Adipocyte (in vitro differentiated cells): ENCODE measurements at places on chromosomes 7 and 10.
A peak's percentile ranks its signal among the peaks of the same experiment; 100 is the strongest.

- DNase-seq: no peak
Measured at GRCh38 chr7:131252976-131253375, 74.7 kb upstream of the MKLN1 start.

GRCh38 chr10:123655751-123656150 lies 10.4 kb upstream of the GPR26 start:
- DNase-seq: no peak

DNA sequence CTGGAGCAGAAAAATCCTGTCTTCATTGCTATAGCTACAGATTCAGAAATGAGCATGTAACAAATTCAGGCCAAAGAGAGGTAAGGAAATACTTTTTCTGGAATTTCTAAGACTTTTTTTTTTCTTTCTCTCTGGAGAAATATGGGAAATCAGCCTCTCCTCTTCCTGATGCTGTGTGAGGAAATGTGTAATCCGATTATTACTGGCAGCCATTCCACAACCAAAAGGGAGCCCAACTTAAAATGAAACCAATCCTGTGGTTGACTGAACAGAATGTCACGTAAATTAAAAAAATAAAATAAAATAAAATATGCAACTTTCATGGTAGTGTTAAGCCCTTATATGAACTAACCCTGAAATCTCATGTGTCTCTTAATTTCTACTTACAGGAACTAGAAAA lies 10.7 kb upstream of the POT1 start:
- DNase-seq: no peak

DNA sequence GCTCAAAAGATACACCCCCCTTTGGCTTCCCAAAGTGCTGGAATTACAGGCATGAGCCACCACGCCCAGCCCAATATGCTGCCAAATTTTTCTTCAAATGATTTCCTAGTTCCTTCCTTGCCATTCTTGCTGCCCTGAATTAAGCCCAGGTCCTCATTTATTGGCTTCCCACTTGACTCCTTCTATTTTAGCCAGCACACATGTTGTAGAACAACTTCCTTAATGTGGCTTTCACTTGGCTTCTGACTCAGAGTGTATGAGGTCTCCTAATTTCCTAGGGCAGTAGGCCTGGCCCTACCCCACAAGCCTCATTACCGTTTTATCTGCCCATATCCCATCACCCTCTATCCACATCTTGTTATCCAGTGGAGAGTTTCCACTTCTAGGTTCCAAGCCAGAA lies 21.8 kb upstream of the HIPK2 start:
- peak; percentile 24 for DNase-seq

- peak; percentile 89 for DNase-seq
Measured at GRCh38 chr7:43694399-43694748, 34.9 kb downstream of the COA1 start.

DNA sequence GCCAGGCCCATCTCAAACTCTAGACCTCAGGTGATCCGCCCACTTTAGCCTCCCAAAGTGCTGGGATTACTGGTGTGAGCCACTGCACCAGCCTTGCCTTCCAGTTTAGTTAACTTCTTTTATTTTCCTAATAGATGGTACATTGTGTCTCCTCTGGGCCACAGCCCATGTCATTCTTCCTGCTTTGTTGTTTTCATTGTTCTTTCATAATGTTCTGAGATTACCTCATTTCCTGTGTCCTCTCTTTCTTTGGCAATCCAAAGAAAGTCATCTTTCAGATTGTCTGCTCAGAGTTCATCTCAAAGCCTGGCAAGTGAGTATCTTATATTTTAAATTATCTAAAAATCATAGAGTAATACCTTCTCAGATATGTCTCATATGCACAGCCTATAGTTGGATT lies at the start of gene OLAH:
TSS of gene OLAH (plus strand) at position 270 of the 400 bp plus-strand sequence. CDS start 3,346 bp downstream, outside the sequence.
- peak; percentile 31 for DNase-seq

DNA sequence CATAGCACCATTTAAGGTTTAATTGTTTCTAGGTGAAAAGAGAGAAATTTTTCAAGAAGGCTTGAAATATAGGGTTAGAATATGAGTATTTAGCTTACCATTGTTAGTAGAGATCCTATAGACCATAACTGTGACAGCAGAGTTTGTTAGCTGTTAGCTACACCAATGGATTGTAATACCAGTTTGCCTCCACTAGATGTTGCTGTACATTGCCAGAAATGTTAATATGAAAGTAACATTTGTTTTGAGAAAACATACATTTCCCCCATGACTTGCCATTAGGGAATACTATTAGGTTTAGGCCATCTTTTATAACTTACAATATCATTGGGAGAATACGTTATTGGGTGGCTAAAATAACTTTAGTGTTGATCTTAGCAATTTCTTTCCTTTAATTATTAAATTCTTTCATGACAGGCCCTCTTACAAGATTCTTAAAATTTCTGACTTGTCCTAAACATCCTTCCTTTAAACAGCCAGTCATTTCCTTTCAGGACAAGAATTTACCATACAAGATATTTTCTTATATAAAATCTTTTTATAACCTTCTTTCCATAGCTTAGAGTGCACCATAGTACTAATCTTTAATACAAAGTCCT lies 39.5 kb downstream of the ZNF117 start:
- DNase-seq: peak; percentile 82

DNA sequence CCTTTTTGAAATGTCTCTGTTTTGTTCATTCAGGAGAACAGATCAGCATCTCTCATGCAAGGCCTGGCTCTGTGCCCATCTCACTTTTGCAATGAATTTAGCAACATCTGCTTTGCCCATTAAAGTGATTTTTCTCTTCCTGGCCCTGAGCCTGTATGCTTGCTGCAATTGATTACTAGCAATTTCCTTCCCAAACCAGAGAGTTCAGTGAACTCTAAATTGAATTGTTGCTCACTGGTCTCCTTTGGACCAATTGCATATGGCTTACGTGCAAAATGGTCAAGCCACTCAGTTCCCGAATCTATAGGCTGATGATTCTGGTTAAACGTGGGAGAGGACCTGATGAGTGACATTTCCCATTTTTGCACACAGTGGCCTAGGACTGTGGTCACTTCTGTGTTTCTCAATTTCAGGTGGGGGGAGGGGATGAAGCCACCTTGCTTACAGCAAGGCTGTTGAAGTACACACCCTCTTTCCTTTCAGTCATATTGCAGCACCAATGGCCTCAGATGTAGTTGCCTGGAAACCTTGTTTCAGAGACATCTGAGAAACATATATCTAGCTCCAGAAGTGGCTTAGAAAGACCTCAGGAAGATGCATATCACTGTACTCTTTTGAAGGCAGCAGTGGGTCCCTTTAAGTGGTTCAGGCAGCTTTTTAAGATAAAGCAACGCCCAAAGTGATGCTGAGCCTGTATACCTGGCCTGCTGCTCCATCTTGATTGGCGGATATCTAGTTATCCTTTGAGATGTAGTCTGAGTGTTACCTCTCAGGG lies 201.4 kb downstream of the PTEN start:
- DNase-seq: peak; percentile 92

GRCh38 chr7:47577321-47577919 lies 4.5 kb downstream of the TNS3 start:
- DNase-seq: no peak

GRCh38 chr10:82394987-82395386 lies 520.0 kb downstream of the NRG3 start:
- DNase-seq: no peak

DNA sequence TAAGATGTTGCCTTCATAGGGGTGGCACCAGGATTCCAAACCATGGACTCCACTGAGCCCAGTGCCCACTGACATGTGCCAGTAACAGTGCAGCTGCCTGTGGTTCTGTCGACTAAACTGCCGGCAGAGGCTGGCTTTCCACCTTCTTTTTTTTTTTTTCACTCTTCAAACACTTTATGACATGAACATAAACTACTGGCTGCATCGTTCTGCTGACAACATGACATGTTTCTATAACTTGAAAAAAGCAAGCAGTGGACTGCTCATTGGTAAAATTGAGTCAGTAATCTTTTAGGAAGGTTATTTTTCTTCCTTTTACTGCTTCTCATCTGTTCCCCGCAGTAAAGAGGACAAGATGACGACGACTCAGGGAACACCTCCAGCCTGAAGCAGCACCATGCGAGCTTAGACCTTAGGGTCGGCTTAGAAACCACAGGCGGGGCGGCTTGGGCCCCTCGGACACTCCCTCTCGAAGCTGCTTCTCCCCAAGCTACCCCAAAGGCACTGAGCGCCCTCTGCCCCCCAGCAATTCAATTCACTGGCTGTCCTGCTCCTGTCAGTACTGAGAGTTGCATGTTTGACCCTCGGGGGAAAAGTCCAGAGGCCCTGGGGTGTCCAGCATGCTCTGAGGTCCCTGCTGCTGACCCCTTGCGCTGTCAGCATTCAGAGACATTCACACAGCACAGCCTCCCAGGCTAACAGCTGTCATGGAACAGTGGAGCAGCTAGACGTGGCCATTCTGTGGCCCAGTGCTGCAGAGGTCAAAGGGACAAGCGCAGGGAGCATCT lies 112.5 kb downstream of the EGFR start:
- no peak for DNase-seq

- DNase-seq: no peak
Measured at GRCh38 chr7:55109404-55110167, 90.8 kb downstream of the EGFR start.

GRCh38 chr7:27203365-27203953 lies 3.6 kb upstream of the HOXA13 start:
- no peak for DNase-seq

- DNase-seq: no peak
Measured at GRCh38 chr10:132588301-132589013, 50.9 kb downstream of the INPP5A start.

DNA sequence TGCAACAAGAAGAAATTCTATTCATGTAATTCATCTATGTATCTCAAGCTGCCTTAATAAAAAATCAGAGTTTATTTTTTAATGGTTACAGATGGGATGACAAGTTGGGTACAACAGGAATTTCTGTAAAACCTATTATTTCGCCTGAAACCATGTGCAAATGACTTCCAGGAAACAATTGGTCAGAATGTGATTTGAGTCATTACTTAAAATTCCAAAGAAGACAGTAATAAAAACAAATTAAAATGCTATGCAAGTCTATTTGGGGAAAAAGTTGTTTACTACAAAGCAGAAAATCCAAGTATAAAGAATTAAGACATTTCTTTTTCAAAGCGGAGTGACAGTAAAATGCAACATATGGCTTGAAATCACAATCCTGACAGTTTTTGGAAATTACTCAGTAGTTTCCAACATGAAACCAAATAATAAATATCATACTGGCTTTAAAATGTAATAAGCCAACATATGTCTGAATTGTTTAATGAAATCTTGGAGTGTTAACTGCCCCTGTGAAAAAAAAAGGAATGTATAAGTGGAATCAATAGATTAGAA lies 41.5 kb upstream of the SEMA3C start:
- DNase-seq: peak; percentile 17

DNA sequence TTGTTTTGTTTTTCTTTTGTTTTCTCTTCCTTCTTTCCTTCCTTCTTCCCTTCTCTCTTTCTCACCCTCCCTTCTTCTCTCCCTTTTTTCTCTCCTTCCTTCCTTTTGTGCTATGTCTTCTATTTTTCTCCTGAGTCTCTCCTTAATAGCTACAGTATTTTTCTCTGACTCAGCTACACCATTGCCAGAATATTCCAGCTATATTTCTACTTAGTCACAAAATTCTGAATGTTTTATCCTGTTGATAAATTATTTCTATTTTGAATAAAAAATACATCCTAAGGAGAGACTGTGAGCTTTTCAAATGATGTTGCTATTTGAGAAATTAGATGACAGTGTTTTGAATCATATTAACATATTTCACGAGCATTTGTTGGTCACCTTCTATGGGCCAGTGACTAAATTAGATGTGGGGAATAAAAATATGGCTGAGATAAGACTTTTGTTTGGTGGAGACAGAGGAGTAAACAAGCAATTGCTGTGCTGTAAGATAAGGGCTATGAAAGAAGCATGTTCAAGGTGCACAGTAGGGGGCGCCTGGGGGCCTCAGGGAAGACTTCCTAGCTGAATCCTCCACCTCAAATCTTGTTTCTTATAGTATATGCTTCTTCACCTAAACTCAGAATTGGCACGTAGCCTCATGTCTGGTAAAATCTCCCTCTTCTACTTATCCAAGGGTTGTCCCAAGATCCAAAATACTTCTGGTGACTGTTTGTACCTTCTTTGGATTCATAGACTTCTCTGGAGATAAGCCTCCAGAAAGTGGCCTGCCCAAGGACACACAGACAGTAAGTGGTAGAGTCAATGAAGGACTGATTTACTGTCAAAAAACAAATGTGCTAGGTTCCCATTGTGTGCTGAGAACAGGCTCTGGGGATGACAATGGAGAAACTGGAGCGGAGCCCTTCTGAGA lies 115.5 kb upstream of the CREB5 start:
- peak; percentile 69 for DNase-seq

- peak; percentile 77 for DNase-seq
Measured at GRCh38 chr10:108424656-108425055, 1260.2 kb upstream of the SORCS1 start.

DNA sequence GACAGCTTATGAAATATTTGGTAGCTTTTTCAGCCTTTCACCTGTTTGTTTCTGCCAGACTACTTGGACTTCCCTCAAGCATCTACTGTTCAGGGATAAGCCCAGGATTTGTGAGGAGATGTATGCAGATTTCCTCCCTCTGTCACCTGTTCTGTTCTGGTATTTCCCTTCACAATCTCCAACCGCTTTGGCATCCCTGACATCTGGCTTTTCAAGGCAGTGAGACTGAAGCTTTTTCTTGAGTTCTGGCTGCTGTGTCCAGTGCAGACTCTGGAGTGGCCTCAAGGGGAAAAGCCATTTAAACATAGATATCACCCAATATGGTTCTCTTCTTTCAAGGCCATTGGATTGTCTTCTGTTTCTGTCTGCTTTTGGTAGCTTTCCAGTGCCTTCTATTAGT lies 369.7 kb downstream of the LRMDA start:
- DNase-seq: no peak

DNA sequence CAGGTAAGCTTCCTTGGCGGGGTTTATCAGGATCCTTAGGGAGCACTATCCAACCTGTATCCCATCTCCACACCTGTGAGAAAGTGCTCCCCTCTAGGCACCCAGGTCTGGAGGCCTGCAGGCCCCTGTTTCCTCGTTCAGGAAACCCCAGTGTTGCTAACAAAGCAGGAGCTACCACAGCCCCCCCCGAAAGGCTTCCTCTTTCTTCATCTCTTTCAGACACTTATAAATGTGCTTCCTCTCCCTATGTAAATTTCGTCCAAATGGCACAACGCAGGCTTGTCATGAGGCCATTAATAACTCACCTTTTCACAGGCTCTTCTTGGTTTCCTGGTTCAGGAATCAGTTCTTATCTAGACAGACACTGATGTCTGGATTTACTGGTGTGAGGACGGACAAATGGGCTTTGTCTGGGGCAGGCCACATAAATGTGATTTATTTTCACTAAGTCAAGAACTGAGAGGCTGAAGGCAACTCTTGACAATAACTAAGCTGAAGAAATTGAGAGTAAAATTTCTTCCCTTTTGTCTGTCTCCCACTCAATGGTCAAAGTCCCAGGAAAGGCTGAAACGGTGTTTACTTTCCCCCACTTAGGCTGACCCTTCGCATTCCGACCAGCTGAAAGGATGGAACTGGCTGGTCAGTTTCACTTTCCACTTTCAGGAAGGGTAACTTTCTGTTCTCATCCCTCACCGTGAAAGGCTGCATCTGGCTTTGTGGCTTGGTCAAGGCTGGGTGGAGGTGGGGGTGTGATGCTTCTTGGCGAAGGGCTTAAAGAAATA lies 46.8 kb downstream of the PIK3AP1 start:
- peak; percentile 52 for DNase-seq
